GM19239 (cell line): ENCODE measurements at places on chromosomes 2 and 18.

DNA sequence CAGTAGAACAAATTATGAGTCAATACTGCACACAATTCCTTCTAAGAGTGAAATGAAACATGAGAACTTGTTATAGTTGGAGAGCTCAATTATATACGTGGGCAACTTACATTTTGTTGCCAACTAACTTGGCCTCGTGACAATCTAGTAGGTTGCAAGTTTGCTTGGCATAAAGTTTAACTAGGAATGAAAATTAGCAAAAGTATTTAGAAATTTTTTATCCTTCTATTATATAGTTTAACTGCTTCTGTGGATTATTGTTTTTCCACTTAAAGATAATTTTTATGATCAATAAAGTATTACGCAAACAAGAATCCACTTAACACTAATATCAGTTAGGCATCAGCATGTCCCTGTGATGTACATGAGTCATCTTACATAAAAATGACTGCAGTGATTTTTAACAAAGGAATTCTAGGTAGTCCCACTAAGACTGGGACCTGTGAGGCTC, 41.1 kb downstream of the FAM124B start:
- DNase-seq = no peak

DNA sequence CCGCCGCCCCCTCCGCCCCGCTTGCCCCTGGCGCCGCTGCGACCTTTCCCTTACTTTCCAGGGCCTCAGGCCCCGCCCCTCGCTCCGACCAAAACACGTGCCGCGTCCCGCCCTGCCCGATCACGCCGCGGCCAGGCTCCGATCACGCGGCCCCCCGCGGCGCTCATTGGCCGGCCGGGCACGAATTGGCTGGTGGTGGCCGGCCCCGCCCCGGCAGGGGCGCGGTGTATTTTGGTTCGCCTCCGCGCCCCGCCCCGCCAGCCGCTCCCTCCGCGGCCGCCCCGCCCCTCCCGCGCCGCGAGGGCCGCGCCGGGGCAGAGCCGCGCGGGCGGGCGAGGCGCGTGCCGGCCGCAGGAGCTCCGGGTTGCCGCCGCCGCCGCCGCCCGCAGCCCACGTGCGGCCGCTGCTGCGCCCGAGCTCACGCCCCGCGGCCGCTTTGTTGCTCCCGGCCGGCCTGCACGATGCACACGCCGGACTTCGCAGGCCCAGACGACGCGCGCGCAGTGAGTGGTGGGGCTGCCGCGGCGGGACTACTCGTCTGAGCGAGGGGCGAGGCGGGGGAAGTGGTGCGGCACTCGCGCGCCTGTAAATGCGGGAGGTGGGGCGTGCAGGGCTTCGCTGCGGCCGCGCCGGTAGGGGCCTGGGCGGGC, at the start of gene KLF11:
KLF11 (plus strand) TSS at position 295 of the 650 bp plus-strand sequence; CDS start at position 462, 167 bp downstream.
- peak; percentile 95 for DNase-seq

- DNase-seq = no peak
These were observed 25.2 kb upstream of the GMPPA start for GRCh38 chr2:219473511-219473910.

GRCh38 chr2:31274401-31275075, 40.6 kb downstream of the EHD3 start:
- no peak for DNase-seq

DNA sequence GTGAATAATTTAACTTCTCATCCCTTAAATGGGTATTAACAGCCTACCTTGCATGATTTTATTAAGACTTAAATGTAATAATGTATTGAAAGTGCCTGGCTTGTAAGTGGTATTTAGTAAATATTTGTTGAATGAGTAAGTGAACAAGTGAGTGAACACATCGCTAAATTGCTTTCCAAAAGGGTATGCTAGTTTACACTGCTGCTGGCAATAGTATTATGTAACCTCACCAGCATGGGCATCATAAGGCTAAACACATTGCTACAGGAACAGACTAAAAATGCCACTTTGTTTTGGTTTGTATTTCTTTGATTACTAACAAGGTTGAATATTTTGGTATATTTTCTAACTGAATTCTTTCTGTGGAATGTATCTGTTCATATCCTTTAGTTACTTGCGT, 9.8 kb downstream of the WDR43 start:
- no peak for DNase-seq

DNA sequence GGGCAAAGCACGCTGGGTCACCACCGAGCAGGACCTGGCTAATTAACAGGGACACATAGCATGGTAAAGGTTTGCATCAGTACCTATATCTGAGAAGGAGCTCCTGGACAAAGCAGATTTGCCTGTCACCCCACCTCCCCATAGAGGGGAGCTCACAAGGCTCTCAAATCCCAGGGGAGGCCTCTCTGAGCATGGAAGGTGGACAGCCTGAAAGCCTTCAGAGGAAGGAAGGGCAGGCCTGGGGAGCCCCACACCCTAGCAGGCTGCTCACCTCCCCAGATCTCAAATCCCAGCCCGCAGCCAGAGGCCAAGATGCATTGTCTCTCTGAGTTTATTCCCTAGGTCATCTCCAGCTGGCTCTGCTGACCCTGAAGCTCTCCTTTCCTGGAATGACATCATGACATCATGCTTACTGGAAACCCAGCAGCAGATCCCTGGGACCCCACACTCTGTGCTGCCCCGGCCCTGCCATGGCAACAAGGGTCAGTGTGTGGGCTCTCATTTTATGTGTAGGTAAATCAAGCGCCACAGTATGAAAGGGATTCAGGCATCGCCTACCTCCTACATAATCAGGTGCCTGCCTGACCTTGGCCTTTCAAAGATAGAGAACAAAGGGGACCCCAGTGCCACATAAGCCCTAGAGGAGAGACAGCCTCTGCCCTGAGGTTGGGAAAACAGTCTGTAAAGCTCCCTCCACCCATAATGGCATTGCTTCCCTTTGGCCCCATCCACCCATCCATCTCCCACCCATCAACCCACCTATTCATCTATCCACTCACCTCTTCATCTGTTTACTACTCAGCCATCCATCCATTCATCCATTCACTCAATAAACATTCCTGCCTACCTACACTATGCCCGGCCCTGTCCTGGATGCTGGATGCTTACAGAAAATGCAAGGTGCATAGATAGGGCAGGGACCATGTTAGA, 15.7 kb upstream of the TEX51 start:
- DNase-seq = no peak
